Activated CD4-positive, alpha-beta T cell treated with anti-CD3 and anti-CD28 coated beads for 36 hours (primary cell): ENCODE measurements at places on chromosomes 2 and 18. TPM values are rescaled to one million over a fixed set of nuclear protein-coding genes. Genes with fewer than 3 reads are reported as not detected.

DNA sequence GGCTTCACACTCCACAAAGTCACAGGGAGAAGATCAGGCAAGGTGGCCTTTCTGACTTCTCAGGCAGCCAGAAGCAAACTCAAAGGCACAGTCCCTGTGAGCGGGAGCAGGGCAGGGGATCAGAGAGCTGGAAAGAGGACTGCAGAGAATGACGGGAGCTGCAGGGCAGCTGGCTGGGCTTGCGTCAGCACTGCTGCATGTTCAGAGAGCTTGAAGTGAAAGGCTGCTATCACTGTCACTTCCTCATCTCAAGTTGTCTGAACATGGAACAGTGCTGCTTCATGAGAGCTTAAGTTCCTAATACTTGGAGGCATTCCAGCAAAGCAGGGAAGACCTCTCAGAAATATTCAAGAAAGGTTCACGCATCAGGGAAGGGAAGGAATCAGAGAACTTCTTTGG, 20.4 kb downstream of the TGFBRAP1 start:
- peaks cover 26% of the 10 kb centered on the region for H3K36me3 ChIP-seq
- H3K27me3 ChIP-seq: no peaks in the 10 kb centered on the region
- H3K4me1 ChIP-seq: peaks cover 19% of the 10 kb centered on the region
- no peak for DNase-seq
- no peak overlapping the region for H3K4me3 ChIP-seq
- no peak overlapping the region for H3K27ac ChIP-seq

The IL1RN gene
- total RNA-seq: 4.8 TPM

DNA sequence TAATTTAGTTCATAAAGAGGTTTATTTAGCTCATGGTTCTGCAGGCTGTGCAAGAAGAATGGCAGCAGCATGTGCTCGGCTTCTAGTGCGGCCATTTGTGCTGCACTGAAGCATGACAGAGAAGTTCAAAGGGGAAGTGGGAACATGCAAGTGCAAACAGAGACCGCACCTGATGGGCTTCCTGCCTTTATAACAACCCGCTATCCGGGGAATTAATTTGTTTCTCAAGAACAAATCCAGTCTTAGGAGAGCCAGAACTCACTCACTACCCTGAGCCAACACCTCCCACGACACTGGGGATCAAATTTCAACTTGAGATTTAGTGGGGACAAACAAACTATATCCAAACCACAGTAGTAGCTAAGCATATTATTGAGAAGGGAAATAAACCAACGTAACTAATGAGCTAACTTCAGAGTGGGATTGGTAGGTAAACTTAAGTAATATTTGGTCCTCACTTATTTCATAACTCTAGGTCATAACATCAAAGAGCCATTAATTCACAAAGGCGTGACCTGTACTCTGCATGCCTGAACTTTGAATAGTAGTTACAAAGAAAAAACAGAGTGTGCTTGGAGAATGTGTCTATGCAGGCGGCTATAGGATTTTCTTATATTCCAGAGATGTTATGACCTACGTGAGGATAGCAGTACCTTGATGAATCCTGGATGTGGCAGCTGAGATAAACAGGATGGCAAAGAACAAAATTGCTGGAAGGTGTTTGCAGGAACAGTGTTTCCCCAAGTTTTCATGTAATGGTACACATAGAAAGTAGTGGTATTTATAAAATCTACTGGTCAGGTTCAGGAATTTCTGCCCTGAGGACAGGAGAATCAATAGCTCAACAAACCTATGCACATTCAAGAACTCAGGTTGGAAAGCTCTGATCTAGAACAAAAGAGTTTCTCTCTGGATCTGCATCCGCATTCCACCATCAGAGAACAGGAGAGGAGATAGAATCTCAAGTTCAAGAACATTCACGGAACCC, 845.9 kb upstream of the ID2 start:
- no peak overlapping the region for H3K27ac ChIP-seq
- H3K36me3 ChIP-seq: no peaks in the 10 kb centered on the region
- H3K4me3 ChIP-seq: no peak overlapping the region
- DNase-seq: no peak
- peaks cover 13% of the 10 kb centered on the region for H3K4me1 ChIP-seq

The GPR39 gene
- total RNA-seq: not detected

DNA sequence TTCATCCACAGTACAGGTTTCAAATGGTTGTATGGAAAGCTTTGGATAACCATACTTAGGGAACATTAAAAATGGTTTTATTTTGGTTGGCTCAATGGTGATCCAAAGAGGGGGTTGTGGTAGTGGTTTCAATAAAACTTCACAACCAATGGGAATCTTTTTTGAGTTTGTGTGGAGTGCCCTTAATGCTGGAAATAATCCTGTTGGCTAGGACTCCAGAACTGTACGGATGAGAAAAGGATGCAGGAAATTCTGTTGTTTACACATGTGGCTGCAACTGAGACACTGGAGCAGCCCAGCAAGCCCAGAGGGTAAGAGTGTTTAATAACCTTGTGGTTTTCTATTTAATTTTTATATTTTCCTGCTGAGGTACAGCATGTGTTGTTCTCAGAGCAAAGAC, at the start of gene CCDC102B:
Gene CCDC102B, plus strand, starts transcription at position 210 of the 400 bp plus-strand sequence. CDS start 38,684 bp downstream, outside the sequence.
- H3K4me1 ChIP-seq: no peaks in the 10 kb centered on the region
- H3K36me3 ChIP-seq: no peaks in the 10 kb centered on the region
- no peak within 1 kb of the TSS for H3K27ac ChIP-seq
